NCI-H510A treated with DMSO at 0.1 percent for 48 hours (cell line): ENCODE measurements at places on chromosomes 3 and 15.
A peak's percentile ranks its signal among the peaks of the same experiment; 100 is the strongest.

GRCh38 chr15:59965741-59966140 is 38.4 kb upstream of the FOXB1 start:
- no peak for DNase-seq

DNA sequence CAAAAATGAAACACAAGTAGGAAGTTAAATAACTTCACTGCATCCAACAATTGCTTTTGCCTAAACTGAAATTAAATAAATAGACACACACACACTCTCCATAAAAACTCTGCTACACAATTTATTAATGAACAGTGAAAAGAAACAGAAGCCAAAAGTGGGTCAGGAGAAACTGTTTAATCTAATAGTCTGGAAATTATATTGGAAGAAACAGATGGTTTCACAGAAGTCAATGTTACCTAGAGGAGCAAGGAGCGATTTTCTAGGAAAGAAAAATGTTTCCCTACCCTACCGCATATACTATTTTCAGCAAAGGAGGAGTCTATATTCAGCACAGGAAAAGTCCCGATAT is 32.0 kb downstream of the RFTN1 start:
- DNase-seq: no peak

DNA sequence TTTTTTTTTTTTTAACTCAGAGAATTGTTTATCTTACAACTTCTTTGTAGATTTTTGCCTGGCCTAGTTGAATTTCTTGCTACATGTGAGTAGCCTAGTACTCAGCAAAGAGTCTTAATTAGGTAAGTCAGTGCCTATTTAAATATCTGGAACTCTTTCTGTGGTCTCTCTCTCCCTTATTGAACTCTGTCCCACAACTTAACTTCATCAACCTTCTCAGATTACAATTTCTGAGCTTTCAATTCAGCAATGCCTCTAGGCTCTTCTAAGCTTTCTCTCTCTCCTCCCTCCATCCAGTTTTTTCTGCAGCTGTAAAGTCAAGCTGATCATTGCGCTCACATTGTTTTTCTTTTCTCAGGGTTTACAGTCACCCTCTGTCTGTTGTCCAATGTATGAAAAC is 517.6 kb upstream of the ROBO1 start:
- DNase-seq: peak; percentile 21

GRCh38 chr3:98885851-98886250 is 15.6 kb downstream of the DCBLD2 start:
- DNase-seq: no peak

DNA sequence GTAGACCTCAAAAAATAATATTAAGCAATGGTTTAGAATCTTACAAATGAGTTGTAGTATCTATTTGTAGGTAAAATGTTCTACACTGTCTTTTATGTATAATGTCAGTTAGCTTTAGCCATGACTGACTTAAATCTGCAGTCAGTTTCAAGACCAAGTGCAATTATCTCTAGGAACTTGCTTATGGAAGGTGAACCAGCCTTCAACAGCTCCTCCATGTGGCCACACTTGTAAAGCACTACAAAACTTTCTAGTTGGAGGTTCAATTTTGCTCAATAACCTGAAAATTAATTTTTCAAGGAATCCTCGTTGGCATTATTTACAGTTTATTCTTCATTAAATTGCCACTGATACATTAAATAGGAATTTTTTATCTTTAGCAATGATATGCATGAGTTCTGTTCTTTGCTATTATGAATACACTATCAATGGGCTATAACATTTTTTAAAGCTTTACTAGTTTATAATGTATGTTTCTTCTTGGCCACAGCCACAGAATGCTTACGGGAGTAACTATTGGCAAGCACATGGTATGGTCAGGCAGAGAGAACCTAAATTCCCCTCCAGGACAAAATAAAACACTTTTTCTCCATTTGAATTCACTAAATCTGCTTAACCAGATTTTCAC is 315.3 kb upstream of the UBE2E2 start:
- peak; percentile 10 for DNase-seq

GRCh38 chr15:27782125-27782524 is 317.0 kb downstream of the OCA2 start:
- DNase-seq: no peak

- DNase-seq: no peak
Observed at GRCh38 chr3:144777906-144778305, 806.3 kb downstream of the DIPK2A start.

DNA sequence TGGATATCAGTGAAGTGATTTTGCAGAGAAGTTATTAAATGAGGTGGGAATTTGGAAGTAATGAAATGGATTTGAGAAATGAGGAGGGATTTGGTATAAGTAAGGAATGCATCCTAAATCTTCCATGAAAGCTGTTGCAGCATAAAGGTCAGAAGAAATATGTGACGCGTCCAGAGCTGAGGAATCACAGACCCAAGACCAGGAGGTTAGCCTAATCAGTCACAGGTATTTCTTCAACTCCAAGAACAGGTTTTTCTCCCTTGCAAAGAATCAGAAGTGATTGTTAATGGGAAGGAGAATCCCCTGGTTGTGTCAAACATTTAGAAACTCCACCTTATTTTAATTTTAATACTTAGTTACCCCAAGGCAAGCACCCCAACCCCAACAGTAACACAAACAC is 253.2 kb downstream of the MEX3B start:
- no peak for DNase-seq

DNA sequence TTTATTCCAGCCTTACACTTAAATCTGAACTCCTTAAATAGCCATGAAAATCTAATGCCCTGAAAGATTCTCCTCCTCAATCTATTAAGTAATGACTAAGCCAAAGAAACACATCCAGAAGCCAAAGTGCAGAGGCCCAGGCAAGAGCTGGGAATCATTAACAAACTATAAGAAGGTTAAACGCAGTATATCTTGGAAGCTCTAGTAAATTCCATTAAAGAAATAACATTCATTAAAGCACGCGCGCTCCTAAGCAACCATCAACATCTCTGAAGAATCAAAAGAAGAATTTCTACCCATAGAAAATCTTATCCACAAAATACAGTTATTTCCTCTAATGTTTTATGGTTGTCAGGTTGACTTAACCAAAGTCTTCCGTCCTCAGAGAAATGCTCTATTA is 29.5 kb downstream of the MB21D2 start:
- DNase-seq: no peak

GRCh38 chr3:132660811-132661070 is 612 bp downstream of the UBA5 start:
- peak; percentile 18 for DNase-seq

DNA sequence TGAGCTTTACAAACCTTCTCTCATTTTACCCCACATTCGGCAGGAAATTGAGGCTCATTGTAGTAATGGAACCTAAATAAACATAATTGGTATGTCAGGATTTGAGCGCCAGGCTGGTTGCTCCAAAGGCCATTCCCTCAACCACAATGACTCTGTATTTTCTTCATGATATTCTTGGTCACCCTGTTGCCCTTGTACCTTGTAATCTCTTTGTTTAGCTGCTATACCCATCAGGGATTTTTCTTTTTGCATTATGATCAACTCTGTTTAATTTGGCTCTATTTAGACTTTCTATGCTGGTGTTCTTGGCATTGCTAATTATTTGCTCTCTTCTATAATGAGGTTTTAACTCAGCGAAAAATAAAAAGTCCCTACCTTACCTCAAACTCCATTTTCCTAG is 29.8 kb downstream of the DUOX2 start:
- DNase-seq: no peak

- no peak for DNase-seq
Observed at GRCh38 chr3:156818890-156819289, 7.3 kb upstream of the LEKR1 start.

DNA sequence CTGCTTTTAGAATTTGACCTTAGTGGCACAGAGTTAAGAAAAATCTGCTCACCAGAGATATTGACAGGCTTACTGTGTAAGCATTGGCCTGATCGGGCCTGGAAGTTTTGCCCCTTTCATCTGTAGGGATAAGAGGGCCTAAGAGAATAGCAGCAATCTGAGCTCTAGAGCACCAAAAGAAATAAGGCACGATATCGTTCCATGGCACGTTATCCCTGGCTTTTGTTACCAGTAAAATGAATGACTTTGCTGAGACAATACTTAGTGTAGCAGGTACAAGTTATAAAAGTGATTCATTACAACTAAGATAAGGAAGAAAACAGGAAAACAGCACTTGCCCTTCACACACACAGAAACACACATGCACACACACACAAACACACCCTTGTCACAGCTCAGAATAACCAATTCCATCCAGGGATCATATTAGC is 5.0 kb downstream of the THBS1 start:
- no peak for DNase-seq

DNA sequence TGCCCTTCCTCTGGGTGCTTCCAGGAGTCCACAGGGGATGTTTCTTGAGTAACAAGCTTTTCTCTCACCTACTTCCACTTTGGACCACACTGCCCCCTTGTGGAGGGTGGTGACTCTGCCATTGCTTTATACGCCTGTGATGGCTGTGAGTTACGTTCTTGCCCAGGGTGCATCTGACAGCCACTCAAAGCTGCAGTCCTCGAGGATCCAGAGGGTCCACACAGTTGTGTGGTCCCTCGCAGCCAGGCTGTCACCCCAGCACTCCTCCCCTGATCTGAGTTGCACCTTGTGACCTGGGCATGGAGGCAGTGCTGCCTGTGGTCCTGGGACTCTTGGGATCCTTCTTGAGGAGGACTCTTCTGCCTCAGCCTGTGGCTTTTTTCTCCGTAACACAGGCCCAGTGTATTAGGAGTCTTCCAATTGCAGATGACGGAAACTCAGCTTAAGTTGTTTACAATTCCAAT is 23.4 kb downstream of the FOXL2 start:
- peak; percentile 54 for DNase-seq

GRCh38 chr3:64291345-64291744 is 66.1 kb upstream of the PRICKLE2 start:
- DNase-seq: no peak

- no peak for DNase-seq
Observed at GRCh38 chr3:126490619-126491018, 14.9 kb upstream of the ZXDC start.

GRCh38 chr15:62362144-62362543 is 197.1 kb upstream of the C2CD4B start:
- DNase-seq: no peak

DNA sequence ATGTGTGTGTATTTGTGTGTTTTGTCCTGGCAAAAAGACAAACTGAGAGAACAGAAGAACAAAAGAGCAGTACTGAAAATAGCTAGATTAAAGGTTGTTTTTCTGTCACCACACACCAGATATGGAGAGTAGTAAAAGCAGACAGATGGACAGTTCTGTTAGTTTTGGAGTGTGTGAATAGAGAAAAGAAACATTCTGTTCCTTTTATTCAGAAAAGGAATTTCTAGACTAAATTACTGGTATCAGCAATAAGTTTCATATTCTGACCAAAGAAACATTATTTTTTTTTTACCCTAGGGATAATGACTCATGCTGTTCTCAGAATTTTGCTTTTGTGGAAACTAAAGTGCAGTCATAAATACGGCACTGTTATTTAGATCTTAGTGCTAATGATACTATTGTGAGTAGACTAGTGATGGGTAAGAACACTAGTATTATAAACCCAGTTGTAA is 32.9 kb downstream of the PIK3CA start:
- no peak for DNase-seq

DNA sequence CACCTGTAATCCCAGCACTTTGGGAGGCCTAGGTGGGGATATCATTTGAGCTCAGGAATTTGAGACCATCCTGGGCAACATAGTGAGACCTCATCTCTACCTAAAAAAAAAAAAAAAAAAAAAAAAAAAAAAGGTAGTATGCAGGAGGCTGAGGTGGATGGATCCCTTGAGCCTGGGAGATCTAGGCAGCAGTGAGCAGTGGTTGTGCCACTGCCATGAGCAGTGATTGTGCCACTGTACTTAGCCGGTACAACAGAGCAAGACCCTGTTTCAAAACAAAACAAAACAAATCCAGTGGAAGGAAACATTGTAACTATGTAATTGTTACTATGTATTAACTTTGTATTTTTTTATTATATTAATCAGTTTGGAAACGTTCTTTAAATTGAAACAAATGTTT is 5.9 kb downstream of the FEM1B start:
- DNase-seq: no peak

GRCh38 chr3:32623532-32623931 is 52.9 kb upstream of the DYNC1LI1 start:
- no peak for DNase-seq

GRCh38 chr3:38297947-38298711 is 16.0 kb downstream of the SLC22A14 start:
- peak; percentile 13 for DNase-seq

DNA sequence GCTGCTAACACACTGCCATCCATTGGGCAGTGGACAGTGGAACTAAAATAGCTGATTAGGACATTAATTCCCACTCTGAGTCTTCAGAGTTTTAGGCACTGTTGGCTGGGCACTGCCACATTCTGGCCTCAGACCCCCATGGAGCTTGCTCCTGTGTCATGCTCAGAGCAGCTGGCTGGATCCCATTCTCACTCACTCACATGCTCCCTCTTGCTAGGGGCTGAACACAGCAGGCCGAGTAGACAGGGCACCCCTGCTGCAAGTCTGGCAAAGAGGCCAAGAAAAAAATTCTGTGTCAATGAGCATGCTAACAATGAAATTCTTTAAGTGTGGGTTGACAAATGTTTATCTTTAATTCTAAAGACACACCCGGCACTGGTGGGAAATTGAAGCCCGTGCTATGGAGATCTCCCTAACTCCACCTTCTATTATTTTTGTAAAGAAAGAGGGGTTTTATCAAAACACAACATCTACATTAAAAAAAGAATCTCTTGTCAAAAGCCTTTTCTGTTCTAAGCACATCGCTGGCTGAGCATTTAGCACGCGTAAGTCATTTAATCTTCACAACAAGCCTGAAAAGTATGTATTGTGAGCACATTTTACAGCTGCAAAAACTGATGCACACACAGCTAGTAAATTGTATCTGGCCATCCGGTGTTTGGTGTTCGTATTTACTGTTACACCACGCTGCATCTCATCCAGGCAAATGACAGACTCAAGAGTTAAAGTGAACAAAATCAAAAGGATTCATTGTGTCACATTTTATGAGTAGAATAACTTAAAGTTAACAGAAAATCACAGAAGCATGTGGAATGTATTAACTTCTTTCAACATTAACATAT is 362.1 kb downstream of the PLOD2 start:
- no peak for DNase-seq

GRCh38 chr3:108661699-108662098 is 72.2 kb downstream of the DZIP3 start:
- no peak for DNase-seq
